ENCODE measurements at places on chromosomes 3 and 15.

- DNase-seq = no peak
Observed at GRCh38 chr15:78322243-78322642, 17.9 kb upstream of the CRABP1 start.

GRCh38 chr3:46213201-46213600 is 5.1 kb upstream of the CCR1 start:
- DNase-seq = no peak

DNA sequence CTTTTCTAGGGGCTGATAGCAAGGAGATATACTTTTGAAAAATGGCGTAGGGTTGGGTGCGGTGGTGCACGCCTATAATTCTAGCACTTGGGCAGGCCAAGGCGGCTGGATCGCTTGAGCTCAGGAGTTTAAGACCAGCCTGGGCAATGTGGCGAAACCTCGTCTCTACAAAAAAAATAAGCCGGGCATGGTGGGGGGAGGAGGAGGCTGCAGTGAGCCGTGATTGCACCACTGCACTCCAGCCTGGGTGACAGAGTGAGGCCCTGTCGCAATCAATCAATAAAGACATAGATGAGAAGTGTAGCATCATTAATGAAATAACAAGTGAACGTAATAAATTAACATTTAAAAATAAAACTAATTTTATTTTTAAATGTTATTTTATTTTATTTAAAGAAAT is 134.6 kb downstream of the SLCO3A1 start:
- no peak for DNase-seq

GRCh38 chr3:180036671-180037455 is at the start of gene PEX5L:
Gene PEX5L (minus strand): TSS chr3:180036937. CDS start chr3:180036599, 338 bp downstream.
- DNase-seq = peak; percentile 31

DNA sequence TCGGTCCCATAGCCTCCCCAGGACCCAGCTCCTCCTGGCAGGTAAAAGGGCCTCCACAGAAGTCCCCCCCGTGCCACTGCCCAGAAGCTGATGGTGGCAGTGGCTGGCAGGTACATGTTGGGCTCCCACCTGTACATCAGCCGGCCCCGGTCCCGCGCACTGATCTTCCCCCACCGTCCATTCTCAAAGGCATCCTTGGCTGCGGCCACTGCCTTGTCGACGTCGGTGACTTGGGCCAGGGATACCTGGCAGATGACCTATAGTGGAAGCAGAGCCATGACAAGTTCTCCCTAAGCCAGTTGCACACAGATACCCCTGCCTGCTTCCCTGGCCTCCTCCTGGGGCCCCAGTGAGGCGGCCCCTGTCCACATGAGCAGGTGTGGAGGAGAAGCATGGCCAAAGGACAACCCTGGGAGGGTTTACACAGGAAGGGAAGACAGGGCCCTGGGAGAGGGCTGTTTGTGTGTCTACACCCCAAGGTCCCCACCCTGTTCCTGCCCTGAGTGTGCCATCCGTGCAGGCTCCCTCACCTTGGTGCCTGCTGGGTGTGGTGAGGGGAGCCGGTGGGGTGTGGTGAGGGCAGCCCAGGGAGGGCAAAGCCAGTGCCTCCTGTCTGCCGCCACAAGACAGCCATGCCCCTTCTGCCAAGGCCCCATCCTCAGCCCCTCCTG is 44.8 kb downstream of the ALDH1L1 start:
- no peak for DNase-seq

DNA sequence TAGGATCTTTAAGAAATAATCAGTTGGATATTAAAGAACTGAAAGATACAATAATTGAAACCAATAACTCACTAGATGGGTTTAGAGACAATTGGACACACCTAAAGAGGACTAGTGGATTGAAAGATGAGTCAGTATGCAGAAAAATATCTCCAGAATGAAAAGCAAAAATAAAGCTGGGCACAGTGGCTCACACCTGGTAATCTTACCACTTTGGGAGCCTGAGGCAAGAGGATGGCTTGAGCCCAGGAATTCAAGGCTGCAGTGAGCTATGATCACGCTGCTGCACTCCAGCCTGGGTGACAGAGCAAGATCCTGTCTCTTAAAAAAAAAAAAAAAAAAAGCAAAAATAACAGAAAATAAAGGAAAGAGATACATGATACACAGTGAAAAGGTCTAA is 37.4 kb upstream of the CCDC174 start:
- no peak for DNase-seq

- no peak for DNase-seq
Observed at GRCh38 chr15:31482122-31482922, 155.7 kb downstream of the KLF13 start.

GRCh38 chr3:15896500-15896899 is 98.7 kb upstream of the ANKRD28 start:
- DNase-seq = no peak

GRCh38 chr3:153210146-153210545 is 48.1 kb downstream of the RAP2B start:
- DNase-seq = no peak

DNA sequence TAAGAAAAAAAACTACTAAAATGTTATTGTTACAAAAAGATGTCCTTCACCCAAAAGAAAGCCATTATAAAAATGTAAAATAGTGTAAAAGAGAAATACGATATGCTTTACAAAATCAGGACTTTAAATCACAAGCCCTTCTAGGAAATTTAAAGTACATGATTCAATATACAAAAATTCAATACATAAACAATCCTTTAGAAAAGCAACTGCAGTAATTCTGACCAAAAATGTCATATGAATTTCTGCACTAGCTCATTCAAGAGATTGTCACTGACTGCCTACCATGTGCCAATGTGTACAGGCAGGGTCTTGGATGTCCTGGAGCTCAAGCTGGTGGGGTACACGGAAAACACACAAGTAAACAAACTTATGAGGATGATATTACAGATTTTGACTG is 2.5 kb downstream of the MORC1 start:
- DNase-seq = no peak

DNA sequence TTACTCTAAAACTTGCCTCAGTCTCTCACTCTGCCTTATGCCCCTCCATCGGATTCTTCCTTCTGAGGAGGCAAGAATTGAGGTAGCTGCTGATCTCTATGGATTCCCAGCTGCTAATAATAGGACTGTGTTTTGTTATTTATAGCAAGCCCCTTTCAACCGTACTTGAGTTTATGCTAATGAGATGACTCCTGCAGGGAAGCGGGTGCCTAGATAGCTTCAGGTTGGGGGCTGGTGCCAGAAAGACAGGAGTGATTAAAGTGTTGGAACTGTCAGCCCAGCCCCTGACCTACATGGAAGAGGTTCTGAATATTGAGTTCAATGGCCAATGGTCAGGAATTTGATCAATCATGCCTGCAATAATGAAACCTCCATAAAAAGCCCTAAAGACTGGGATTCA is 21.8 kb upstream of the LIMD1 start:
- no peak for DNase-seq

DNA sequence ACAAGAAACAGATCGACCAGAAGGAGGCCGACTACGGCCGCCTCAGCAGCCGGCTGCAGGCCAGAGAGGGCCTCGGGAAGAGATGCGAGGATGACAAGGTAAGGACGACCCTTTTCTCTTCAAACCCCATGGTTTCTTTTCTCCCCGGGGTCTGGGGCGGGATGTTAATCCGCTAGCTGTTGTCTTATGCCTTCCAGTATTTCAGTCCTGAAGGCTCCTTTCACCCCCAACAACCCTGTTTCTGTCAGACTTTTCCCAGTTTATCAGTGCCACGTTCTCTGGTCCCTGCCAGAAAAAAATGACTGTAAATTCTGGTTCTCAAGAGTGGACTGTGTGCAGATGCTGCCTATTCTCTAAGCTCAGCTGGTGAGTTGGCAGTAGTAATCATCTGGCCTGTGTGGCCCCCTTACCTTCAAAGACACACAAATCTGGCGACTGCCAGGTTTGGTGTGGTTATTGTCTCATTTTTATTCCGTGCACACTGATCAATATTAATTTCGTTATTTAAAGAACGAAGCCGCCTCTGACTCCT is 806 bp downstream of the GOLM2 start:
- DNase-seq = no peak

DNA sequence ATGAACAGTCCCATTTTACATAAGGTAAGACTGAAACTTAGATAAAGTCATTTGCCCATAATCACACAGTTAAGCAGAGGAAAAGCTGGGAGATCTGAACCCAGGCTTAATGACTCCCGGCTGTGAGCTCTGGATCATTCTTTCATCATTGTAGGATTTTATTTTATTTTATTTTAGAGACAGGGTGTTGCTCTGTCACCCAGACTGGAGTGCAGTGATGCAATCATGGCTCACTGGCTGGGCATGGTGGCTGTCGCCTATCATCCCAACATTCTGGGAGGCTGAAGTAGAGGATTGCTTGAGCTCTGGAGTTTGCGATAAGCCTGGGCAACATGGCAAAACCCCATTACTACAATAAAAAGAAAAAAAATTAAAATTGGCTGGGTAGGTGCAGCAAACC is 31.2 kb upstream of the RAF1 start:
- no peak for DNase-seq

DNA sequence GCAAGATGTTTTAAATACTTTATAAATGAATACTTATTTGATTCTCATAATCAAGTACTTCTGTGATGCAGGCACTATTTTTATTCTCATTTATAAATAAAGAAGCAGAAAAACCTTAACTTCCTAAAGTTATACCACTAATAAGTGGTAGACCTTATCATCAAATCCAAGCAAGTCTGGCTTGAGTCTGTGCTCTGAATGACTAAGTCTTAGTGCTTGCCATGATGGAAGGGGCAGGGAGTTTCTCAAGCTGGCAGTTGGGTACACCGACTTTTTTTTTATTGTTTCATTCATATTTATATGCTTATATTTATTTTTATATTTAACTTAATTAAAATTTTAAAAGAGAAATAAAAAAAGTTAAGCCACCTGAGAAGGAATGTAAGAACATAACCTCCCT is 23.6 kb downstream of the SLMAP start:
- no peak for DNase-seq

DNA sequence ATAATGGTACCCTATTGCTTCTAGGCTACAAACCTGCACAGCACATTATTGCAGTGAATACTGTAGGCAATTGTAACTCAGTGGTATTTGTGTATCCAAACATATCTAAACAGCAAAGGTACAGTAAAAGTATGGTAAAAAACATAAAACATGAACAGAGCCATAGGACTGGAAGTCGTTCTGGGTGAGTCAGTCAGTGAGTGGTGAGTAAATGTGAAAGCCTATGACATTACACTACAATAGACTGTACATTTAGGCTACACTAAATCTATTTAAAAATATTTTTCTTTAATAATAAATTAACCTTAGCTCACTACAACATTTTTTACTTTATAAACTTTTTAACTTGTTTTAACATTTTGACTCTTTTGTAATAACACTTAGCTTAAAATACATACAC is 21.3 kb downstream of the RAB6B start:
- DNase-seq = no peak

DNA sequence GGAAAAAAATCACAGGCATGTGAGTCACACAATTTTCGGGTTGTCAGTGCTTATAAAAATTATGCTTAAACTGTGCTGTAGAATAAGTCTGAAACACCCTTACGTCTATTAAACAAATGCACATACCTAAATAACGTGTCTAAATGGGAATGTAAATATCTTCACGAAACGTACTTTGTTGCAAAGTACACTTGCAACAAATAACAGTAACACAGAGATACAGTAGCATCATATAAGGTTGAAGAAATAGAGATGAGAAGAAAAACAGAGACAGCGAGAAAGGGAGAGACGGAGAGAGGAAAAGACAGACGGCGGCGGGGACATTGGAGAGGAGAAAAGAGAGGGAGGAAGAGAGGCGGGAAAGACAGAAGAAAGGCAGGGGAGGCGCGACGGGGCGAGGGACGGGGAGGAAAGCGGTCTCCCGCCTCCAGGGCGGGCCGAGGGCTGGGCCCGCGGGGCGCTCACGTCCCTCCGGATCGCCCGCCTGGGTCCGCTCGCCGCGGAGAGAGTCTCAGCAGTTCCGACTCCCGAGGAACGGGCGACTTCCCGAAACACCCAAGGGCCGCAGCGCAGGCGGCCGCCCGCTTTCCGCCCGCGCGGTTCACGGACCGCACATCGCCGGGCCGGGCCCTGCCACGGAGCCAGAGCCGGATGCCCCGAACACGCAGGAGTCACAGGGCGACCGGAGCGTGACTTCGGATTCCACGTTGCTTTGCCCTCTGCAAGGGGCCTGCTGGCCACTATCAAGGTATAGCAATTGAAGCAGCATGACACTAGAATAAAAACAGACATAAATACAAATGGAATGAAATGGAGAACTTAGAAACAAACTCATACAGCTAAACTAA is 153.4 kb downstream of the LMLN start:
- no peak for DNase-seq

GRCh38 chr3:158272081-158272480 is 162.2 kb downstream of the RSRC1 start:
- no peak for DNase-seq

- no peak for DNase-seq
Observed at GRCh38 chr3:65793495-65794200, 245.1 kb downstream of the MAGI1 start.

- DNase-seq = no peak
Observed at GRCh38 chr3:164094546-164094945, 983.8 kb downstream of the SI start.

- DNase-seq = no peak
Observed at GRCh38 chr3:173663696-173664111, 266.2 kb downstream of the NLGN1 start.

DNA sequence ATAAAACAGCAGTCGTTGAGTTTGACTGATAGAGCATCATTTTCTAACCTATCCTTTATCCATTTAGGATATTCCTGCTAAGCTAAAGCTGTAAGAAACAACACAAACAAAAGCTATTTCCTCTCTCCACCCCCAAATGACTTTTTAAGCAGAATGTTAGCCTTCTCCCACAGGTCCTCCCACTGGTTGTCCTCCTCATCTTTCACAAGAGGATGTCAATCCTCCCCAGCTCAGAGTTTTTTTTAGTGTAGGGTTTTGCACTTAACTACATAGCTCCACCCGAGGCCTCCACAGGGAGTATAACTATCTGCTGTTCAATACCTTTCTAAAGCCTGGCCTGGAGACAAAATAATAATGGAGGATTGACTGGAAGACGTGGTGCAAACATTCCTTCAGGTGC is 7.8 kb downstream of the SETMAR start:
- DNase-seq = no peak

- DNase-seq = no peak
Observed at GRCh38 chr3:107562969-107563529, 40.3 kb downstream of the BBX start.

DNA sequence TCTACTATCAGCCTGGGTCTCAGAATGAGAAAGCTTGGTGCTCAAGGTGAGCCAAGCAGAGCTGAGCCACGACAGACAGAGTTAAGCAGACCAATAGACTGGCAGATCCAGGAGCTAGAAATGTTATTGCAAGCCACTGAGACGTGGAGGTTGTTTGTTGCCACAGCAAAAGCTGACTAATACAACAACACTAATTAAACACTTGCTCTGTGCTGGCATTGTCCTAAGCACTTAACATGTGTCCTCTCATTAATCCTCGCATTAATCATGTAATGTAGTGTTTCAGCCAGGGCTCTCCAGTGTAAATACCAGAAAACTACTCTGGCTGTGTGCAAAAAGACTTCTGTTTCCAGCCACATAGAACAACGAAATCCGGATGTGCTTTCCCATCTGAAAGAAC is 11.6 kb upstream of the SPSB4 start:
- DNase-seq = no peak
